ENCODE measurements at places on chromosomes 7 and 10.

GRCh38 chr10:69321039-69321715 is 42.9 kb downstream of the HK1 start:
- no peak for DNase-seq

- DNase-seq = no peak
Measured at GRCh38 chr7:100358027-100358856, at the start of gene PILRB. TSS of gene PILRB (plus strand) at chr7:100358117. CDS start at chr7:100358303, 186 bp downstream.

DNA sequence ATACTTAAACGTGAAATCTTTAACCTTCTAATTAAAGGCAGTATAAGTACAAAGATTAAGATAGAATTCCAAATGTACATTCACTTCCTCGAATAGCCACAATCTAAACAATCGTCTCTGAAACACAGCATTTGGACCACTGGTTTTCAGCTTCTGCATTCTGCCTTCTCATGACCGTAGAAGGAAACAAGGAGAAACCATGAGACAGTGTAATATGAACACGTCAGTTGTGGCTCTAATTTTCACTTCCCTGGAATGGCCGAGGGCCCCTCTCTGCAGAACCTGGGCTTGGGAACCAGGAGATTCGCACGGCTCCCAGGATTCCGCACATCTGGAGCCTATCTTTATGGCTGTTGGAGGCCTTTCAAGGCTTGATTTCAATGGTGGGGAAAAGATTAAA is 189.3 kb downstream of the KLF6 start:
- DNase-seq = no peak

- DNase-seq = no peak
Measured at GRCh38 chr7:44096326-44096881, 7.7 kb upstream of the AEBP1 start.

- no peak for DNase-seq
Measured at GRCh38 chr7:116417593-116418345, 81.8 kb upstream of the CAV2 start.

GRCh38 chr7:55441774-55442522 is 76.8 kb downstream of the LANCL2 start:
- no peak for DNase-seq

DNA sequence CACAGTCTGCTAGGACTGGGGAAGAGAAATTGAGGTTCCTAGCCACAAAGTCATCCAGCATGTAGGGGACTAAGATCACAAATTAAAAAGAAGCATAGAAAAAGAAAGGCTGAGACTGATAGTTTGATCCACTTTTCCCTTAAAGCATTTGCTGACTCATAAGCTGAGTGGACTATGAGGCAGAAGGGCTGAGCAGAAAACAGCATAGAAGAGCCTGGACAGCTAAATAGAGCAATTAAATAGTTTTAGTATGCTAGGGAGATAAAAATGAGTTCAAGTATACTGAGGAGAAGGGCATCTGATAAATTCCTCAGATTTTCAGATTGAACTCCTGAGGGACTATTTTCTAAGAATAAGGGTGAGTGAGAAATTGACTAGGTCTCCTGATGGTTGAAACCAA is 155.9 kb upstream of the EGR2 start:
- no peak for DNase-seq

DNA sequence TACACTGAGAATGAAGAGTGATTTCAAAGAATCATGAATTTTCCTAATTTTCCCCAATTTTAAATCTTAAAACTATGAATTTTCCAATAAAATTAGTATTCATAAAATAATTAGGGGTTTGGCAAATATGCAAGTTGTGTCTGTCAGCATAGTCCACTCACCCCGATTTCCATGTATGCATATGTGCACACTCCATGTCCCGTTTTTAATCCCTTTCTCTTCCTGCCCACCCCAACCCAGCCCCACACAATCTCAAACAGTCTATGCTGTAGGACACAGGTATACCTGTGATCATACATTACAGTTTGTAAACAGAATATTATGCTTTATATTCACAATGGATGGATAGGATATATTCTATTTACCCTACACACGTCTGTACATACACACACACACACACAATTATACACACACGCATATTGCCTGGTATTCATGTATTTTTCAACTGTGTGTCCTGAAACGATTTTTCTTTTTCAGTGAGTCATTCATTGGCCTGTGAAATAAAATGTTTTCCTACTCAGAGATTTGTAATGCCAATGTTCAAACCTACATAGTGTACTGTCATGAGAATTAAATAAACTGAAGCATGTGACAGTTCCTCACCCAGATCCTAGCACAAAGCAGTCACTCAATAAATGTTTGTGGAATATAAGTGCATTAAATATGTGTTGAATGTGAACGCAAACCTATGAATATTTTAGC is 144.3 kb downstream of the PDE1C start:
- no peak for DNase-seq

DNA sequence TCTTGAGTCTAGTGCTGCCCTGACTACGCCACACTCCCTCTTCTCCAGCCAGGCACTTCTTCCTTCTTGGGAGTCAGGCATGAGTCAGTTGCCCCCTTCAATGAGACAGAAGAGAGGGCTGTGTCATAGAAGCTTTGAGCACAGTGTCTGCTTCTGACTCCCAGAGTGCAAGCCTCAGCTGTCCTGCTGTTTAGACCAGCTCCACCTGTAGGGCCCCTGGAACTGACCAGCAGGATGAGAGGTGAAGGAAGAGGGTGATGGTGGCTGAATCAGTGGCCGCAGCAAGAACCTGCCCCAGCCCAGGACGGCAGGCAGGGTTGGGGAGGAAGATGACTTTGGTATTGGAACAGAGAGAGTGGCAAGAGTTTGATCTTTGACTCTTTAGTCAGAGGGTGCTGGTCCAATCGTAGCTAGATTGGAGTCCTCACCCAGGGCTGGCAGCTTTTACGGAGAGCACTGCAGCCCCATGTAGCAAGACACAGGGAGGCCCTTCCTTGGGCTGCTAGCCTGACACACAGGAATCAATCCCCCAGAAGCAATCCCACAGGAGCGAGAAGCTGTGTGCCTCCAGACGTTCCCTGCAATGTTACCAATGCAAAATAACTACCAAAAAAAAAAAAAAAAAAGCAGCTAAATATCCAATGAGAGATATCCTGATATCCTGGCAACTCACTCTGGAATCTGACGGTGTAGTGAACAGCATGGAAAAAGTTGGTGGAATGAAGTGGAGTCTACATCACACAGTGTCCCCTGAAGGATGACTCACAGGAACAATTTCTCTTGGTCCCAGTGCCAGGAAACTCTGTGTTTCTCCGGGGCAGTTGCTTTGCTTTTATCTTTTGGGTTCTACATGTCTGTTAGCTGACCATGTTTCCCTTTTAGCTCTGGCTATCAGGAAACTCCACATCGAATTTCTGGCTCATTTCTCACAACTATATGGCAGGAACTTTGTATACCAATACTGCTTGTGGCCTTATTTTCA is 6.9 kb downstream of the C10orf62 start:
- DNase-seq = no peak

DNA sequence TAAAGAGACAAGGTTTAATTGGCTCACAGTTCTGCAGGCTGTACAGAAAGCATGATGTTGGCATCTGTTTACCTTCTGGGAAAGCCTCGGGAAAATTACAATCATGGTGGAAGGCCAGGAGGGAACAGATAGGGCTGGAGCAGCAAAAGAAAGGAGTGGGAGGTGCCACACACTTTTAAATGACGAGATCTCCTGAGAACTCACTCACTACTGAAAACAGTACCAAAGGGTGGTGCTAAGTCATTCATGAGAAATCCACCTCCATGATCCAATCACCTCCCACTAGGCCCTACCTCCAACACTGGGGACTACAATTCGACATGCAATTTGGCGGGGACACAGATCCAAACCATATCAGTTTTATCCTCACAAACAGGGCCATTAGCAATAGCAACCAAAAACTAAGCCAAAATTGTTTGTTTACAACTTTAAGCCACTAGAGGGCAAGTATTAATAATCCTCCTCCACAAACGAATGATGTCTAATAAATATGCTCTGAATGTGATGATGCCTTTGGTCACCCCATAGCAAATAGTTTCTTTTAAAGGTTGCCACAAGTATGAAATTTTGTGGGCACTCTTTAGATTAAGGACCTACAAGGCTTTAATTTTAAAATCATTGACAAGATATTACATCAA is 129.2 kb upstream of the NRBF2 start:
- DNase-seq = no peak

DNA sequence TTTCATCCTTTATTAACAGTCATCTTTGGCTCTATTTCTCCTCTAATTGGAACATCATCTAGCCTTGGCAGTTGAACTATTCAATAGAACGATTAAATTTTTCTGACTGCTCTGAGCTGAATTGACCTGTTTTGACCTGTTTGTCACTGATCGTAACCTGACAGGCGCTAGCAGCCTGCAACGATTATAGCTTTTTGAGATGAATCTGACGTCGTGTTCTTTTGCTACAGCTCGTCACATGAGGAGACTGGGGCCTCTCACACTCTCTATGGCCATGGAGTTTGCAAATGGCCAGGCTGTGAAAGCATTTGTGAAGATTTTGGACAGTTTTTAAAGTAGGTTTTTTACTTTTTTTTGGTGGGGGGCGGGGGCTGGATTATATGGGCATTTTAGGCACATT is 229.8 kb downstream of the FOXP2 start:
- DNase-seq = no peak

DNA sequence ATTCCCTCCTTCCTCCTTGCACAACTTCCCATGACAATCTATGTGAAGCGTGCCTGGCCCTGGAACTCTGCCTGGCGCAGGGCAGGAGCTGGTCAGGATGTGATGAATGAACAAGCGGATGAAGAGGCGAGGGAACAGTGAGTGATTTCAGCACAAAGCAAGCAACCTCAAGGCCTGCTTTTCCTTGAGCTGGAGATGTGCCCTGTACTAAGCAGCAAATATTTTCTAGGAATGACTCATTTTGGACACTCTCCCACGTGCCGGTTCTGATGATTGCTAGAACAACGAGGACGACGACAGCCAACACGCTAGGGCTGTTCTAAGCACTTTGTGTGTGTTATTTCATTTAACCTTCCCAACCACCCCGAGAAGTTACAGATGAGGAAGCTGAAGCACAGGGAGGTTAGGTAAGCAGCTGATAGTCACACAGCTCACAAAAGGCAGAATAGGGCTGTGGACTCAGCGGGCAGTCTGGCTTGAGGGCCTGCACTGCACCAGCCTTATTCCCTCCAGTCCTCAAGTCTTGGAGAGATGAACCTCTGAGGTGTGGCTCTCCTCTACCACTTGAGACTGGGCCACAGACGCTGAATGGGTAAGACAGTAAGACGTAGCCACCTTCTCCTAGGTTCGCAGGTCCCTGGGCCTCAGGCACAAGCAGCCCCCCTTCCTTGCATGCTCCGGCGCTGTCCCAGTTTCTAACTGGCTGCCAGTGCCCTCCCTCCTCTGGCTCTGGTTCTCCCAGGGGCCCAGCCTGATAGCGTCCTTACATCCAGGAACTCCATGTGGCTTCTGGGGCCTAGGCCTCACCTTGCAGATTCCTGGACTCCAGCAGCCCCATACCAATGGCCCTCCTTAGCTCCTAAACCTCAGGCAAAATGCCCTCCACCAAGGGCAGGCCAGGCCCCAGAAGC is 59.0 kb downstream of the YKT6 start:
- DNase-seq = no peak

DNA sequence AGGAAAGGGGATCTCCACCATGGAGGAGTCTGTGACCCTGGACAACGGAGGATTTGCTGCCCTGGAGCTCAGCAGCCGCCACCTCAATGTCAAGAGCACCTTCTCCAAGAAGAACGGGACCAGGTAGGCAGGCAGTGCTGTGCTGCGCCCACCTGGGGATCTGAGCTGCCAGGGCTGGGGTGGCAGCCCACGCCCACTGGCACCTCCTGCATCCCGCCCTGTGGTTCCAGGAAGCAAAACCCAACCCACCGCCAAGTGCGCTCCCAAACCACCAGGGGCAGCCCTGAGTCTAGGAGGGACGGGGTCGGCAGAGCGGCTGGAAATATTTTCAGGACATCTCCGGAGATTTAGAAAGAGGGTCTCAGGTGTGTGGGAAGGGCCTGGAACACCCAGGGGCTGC is 440.3 kb upstream of the FOXK1 start:
- no peak for DNase-seq

DNA sequence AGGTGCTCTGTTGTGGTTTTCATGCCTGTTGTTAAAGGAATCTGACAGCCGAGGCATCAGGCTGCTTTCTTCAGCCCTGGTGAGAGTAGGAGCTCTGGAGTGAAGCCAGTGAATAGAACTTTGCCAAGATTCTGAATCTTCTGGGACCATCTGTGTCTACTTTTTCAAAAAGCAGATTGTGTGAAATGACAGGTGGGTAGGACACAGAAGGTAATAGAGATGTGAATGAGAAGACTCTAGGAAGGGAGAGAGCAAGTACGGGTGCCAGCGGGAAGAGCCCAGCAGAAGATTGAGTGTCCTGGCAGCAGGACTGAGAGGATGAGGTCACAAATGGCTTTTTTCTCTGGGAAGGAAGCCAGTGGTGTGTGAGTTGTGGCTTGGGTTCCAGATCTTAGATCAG is 429.2 kb downstream of the SDK1 start:
- DNase-seq = no peak

- DNase-seq = no peak
Measured at GRCh38 chr7:154911862-154912455, 91.0 kb downstream of the PAXIP1 start.

- DNase-seq = no peak
Measured at GRCh38 chr10:3689871-3690510, 95.0 kb downstream of the KLF6 start.

DNA sequence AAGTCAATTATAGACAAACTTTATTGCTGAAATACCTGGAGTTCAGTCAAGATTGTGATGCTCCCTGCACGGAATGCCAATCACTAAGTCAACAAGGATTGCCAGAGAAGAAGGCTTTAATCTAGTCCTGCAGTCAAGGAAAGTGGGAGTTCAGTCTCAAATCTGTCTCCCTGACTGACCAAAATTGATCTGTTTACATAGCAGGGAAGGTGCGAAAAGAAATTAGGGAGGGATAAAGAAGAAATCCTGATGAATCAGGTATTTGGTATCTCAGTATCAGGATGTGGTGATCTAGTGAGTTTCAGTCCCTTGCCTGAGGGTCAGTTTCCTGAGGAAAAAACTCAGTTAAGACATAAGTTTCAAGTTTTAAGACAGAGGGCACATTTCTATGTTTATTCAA is 2.1 kb upstream of the AKR1D1 start:
- DNase-seq = no peak

DNA sequence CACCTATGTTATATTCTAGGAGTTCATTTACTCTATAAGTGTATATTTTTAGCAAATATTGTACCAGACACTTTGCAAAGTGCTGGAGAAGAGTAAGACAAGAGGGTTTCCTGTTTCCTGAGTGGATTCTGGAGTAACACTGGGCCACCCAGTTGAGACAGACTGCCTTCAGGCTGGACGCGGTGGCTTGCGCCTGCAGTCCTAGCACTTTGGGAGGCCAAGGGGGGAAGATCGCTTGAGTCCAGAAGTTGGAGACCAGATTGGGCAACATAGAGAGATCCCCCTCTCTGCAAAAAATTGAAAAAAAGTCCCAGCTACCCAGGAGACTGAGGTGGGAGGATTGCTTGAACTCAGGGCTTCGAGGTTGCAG is 772 bp upstream of the ZSCAN25 start:
- DNase-seq = no peak

GRCh38 chr10:31864834-31865518 is 63.7 kb downstream of the ARHGAP12 start:
- no peak for DNase-seq

GRCh38 chr7:130894909-130895750 is 161.1 kb upstream of the KLF14 start:
- no peak for DNase-seq
